GM12864 (cell line): ENCODE measurements at places on chromosomes 12 and 14.

- no peak for DNase-seq
Measured at GRCh38 chr12:105317942-105318621, 12.4 kb upstream of the C12orf75 start.

DNA sequence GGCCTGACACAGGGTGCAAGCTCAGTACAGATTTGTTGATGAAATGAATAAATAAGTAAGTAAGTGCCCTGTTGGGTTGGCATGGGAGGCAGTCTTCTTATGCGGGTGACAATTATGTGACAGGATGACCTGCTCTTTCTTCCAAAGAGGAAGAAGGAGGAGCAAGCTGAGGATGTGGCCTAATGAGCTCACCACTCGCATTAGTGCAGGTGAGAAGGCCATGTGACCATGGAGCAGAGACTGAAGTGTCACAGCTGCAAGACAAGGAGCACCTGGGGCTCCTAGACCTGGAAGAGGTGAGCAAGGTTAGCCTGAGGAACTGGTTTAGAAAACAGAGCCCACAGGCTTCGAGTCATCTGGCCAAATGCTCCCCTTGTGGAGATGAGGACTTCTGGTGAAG lies 34.9 kb downstream of the LRTM2 start:
- no peak for DNase-seq

GRCh38 chr14:74886001-74886400 lies 4.3 kb downstream of the DLST start:
- DNase-seq = no peak

DNA sequence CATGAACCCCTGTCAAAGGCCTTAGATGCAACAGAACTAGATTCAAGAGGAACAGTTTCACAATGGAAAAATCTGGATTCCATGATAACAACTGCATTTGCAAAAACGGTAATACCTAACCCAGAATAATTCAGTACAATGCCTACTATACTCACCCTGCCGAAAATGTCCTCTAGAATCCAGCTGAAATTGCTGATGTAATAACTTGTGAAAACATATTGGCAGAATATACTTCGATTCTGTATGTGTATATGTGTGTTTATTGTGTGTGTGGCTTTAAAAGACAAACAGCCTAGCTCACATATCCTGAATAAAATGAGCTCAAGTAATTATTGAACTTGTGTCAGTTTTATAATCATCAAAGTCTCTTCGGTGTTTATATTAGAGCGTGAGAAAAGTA lies 46.0 kb downstream of the PHLDA1 start:
- no peak for DNase-seq

DNA sequence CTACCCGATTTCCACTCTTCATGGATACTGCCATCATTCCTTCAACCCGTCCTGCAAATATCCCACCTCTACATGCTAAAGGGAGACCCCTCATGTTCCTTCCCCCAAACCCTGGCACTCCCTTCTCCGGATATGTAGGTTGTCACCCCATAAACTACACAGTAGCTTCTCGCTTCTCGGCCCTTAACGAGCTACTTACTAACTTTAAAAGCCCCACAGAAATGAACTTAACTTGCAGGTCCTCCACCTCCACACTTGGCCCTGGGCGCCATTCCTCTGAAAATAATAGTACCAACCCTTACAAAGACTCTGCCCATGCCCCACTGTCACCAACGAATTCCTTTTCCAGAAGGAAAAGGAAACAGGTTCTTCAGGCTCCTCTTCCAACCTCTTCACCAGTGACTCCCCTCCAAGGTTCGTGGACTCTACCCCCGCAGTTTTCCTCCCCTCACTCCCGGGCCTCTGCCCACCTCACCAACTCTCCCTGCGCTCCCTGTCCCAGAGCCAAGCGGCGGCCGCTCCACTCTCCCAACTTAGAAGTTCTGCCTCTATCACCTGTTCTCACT lies 1.2 kb downstream of the SPPL3 start:
- no peak for DNase-seq

DNA sequence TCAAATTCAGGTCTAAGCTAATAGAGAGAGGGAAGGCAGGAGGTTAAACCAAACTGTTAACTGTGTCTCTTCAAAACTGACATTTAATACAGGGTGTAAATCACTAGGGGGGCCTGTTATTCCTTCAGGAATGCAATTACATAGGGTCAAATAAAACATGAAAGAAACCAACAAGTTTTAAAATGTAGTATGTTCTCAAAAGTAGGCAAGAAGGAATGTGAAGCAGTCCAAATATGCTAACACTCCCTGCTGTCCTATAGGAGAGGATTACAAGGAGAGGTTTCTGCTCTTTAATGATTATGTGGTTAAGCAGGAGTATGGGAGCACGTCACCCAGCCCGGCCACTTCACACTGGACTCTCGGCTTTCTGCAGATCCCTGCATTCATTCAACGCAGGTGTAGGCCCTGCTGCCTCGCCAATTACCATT lies 42.5 kb upstream of the BMP4 start:
- DNase-seq = no peak

GRCh38 chr14:89813617-89814031 lies 140.9 kb downstream of the EFCAB11 start:
- no peak for DNase-seq

- DNase-seq = no peak
Measured at GRCh38 chr14:76986231-76986565, 42.3 kb downstream of the IRF2BPL start.

GRCh38 chr14:53963320-53964227 lies 6.9 kb upstream of the BMP4 start:
- DNase-seq = no peak

- no peak for DNase-seq
Measured at GRCh38 chr12:56927281-56927680, 6.9 kb downstream of the SDR9C7 start.

- DNase-seq = no peak
Measured at GRCh38 chr12:24864796-24865125, 84.1 kb downstream of the BCAT1 start.

DNA sequence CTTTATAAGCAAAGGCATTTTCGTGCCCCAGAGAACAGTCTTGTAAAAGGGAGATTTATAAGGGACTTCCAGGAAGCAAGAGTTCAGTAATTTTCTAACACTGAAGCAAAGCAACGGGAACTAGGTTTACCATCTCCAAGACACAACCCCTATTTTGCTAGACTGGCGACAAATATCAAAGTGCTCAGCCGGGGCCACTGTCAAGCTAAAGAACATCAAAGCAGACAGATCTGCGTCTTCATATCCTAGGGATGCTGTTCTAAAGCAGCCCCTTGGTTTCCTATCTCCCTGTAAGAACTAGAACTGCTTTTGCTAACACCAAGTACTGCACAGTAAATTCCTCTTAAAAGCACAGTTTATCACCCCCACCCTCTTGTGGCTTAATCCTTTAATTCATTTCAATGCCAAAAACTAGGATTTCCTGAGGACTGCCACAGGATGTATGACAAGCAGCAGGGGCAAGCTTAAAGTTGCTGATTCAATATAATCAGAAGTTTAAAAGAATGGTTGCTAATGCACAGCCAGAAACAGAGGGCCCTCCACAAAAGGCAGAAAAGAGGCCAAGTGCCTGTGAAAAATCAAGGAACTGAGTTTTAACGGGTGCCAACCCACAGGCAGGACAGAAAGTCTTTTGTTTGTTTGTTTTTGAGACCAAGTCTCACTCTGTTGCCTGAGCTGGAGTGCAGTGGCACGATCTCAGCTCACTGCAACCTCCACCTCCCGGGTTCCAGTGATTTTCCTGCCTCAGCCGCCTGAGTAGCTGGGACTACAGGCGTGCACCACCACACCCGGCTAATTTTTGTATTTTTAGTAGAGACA lies 44.0 kb upstream of the ISM2 start:
- DNase-seq = no peak

- no peak for DNase-seq
Measured at GRCh38 chr12:21934173-21934572, 7.1 kb downstream of the ABCC9 start.

DNA sequence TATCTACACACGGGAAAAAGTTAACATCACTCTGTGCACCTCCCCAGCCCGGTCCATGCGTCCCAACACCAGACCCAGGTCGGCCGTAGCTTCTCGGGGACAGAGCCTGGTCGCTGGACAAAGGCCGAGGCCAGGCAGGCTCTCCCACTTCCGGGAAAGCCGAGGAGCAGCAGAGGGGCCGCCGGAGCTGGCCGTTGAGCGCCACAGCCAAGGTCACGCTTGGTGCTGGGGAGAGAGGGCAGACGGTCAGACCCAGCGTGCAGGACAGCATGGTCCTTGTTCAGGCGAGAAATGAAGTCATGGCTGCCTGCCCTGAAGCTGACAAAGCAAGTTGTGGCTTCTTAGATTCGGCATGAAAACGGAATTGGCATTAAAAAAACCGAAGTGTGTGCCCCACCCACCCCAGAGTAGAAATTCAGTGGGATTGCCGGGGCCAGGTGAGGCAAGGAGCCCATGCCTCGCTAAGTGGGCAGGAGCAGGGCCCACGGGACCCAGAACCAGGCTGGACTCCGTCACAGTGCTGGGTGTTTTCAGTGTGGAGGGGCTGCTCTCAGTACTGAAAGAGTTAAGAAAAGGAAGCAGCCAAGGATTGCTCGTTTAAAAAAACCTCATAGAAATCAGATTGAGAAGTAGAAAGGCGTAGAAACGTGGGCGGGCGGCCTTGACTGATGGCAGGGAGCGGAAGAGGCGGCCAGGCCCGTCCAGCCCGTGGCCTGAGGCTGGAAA lies 4.3 kb downstream of the ARL6IP4 start:
- DNase-seq = no peak

DNA sequence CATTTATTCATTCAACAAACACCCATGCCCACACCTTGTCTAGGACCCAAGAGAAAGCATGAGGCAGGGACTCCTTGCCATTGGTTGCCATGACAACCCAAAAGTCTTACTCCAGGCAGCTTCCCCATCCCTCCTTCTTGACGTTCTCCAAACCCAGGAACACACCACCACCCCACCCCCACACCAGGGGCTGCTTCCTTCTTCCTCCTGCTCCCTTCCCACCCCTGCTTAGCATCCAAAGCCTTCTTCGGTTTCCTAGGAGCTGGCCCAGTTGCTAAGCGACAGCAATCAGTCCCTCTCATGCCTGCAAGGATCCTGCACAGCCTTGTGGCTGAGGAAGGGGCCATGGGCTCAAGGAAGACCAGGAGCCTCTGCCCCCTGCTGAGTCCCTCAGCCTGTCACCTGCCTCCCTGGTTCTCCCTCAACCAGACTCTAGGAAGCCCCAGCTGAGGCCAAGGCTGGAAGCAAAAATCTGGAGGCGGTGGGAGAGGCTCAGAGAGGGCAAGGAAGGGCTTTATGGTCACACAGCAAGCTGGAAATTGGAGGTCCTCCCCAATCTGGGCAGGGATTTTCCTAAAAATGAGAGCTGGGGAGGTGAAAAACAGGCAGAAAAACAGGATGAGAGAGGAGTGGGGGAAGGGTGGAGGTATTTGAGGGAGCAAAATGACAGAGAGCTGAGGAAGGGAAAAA lies 15.4 kb downstream of the RASAL1 start:
- DNase-seq = no peak

DNA sequence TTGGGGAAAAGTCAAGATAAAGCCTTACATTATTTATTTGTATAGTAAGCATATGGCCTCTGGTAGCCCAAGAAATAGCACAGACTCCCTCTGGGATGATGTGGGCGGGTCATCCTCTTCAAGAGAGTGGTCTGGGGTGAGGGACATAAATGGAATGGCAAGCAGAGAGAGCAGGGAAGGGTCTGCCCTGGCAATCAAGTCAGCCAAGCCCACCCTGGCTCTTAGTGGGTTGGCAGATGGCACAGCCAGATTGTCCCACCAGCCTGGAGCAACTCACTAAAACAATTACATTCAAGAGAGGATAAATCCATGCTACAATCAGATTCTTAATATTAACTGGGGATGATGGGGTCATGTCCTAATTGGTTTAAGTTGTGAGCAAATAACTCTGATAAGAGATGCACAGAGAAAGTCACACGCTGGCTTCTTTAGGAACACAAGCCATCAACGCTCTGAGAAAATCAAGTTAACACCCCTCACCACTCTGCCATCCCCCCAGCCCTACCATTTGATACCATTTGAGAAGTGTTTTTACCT lies 2.8 kb upstream of the PELI2 start:
- DNase-seq = no peak

GRCh38 chr12:55703288-55703687 lies 4.4 kb downstream of the ITGA7 start:
- no peak for DNase-seq

- no peak for DNase-seq
Measured at GRCh38 chr12:24562771-24563431, 386.0 kb downstream of the BCAT1 start.

DNA sequence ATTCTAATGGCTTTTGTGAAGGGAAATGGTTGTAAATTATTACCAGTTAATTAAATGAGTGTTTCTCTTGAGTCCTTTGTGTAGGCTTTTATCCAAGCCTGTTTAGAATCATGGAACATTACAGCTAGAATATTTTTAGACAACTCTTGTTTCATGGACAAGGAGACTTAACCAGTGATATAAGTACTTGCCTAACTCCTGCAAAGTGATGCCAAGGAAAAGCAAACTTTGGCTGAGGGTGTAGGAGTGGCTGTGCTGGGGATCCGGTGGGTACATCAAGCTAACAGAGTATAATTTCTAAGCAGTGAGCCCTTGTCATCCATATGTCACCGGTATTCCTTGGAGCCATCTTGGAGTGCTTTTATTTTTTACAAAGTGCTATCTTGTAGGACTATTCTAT lies 61.5 kb downstream of the PRKCH start:
- DNase-seq = no peak

DNA sequence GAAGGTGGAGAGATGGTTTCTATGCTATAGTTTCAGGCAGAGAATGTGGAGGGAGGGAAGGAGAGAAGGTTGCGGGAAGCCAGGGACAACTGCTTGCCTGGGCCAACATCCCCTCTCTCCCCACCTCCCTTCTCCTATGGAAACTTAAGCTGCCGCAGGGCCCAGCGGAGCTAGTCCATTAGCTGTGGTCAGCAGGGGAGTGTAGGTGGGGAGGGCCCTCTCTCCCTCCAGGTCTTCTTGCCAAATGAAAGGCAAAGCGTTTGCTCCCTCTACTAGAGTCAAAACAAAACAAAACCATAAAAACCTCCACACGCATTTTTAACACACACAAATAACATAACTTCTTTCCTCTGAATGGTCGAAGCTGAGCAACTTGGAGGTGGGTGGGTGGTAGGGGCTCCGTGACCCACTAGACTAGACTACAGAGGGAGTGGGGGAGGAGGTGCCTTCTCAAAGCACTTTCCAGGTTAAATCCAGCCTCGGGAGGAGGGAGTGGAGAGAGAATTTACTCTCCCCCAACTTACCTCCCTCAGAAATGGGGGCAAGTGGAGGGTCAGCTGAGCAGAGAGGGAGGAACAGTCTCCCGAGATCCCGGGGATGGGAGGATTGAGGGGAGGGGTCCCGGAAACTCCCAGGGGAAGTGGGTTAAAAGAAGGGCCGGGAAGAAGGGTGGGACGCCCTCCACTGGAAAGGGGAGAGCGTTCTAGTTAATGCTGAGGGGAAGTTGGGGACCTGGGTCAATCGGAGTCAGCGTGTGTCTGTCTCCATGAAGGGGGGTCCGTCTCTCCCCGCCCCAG lies 4.6 kb upstream of the CACNB3 start:
- no peak for DNase-seq

- no peak for DNase-seq
Measured at GRCh38 chr14:99812892-99813291, 19.7 kb downstream of the EML1 start.

- DNase-seq = no peak
Measured at GRCh38 chr12:6124411-6125309, at the start of gene VWF. Gene VWF (minus strand): TSS chr12:6124670. CDS start chr12:6123196, 1,474 bp downstream.
